Activated gamma-delta T cell treated with anti-CD3 and anti-CD28 coated beads, Interleukin-2, amount 50 U/mL, for 16 hours (primary cell): ENCODE measurements at places on chromosomes 6 and 20.

GRCh38 chr20:37277253-37277593 lies 12.2 kb upstream of the MANBAL start:
- no peak for DNase-seq

DNA sequence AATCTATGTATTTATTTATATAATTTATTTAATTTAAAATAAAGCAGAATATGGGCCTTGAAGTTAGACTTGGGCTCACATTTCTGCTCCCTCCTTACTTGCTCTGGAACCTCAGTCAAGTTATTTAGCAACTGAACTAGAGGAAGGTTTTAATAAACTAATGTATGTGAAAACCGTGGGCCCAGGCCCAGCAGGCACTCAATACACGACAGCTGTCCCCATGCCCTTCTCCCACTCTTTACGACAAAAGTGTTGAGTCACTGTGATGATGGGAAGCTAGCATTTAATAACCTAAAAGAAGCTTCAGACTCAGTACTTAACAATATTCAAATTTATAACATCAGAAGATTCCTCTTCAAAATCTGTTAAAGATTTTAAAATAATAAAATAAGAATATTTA lies 46.7 kb downstream of the SERAC1 start:
- no peak for DNase-seq

DNA sequence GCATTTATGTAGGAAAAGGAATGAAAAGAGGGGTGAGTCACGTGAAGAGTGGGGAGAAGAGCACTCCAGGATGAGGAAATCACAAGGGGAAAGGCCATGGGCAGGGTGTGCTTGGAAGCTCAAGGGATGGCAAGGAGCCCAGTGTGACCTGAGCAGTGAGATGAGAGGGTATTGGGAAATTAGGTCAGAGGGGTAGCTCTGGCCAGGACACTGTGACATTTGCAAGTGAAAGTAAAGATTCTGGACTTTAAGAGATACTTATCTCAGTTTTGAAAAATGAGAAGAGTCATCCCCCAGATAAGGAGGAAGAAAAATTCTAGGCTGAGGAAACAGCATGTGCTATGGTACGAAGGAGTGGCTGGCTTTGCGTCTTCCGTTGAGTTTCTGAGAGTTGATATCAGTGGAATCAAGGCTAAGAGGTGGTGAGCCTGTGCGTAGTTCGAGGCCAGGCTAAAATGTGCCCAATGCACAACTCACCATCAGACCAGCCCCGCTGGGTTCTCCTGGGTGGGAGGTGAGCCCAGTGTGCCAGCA lies 79.9 kb downstream of the GCLC start:
- DNase-seq: no peak

GRCh38 chr20:9339708-9340107 lies 174.7 kb upstream of the LAMP5 start:
- DNase-seq: no peak

DNA sequence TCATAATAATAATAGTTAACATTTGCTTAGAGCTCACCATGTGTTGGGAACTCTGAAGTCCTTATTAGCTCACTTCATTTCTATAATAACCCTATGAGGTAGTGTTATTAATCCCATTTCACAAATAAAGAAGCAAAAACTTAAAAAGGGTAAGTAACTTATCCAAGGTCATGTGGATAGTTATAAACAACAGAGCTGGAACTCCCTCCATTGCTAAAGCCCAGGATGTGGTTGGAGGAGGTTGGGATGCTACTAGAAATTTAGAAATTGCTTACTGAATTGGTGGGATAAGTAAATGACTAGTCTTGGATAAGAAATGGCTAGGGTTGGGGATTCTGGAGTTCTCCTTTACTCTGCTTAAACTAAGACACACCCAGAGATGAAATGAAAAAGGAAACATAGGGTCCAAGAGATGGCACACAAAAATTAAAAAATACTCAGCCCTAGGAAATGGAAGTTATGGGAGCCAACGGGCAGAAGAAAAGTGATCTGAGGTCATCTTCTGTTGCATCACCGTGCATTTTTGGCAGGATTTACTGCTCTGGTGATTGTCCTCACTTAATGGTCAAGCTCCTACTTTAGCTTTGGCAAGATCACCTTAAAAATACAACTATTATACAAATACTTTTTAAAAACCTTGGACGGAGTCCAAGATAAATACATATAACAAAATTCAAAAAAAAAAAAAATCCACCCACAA lies 7.7 kb upstream of the CLIC5 start:
- DNase-seq: no peak

GRCh38 chr20:32829311-32830005 lies 9.7 kb downstream of the MAPRE1 start:
- no peak for DNase-seq

- no peak for DNase-seq
These were observed 12.7 kb downstream of the SUPT3H start for GRCh38 chr6:45365036-45365435.

DNA sequence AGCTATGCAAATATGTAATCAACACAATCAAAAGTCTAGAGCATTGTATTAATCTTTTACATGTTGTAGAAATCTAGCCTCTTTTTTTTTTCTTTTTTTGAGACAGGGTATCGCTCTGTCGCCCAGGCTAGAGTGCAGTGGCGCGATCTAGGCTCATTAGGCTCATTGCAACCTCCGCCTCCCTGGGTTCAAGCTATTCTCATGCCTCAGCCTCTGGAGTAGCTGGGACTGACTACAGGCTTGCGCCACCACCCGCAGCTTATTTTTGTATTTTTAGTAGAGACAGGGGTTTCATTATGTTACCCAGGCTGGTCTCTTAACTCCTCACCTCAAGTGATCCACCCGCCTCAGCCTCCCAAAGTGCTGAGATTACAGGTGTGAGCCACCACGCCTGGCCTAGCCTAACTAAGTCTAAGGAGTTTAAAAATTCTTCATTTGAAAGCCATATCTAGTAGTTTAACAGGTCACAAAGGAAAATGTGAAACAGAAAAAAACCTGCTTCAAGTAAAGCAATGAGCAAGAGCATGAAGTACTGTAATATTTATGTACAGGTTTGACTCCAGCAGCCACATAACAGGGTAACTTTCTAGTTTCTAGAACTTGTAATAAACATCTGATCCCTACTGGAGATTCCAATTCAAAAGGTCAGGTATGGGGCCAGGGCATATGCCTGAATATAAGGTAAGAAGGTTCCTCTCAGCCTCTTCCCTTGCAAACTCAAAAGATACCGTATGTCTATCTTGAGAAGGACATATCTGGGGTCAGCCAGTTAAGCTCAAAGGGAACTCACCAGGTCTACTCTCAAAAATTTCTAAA lies 4.4 kb downstream of the CPNE1 start:
- DNase-seq: no peak

- no peak for DNase-seq
These were observed 84.8 kb upstream of the PLEKHG1 start for GRCh38 chr6:150514806-150515380.

GRCh38 chr20:45812157-45813005 lies at the start of gene UBE2C:
UBE2C (plus strand) TSS chr20:45812644; CDS start chr20:45812696, 52 bp downstream.
- peak; percentile 88 for DNase-seq

DNA sequence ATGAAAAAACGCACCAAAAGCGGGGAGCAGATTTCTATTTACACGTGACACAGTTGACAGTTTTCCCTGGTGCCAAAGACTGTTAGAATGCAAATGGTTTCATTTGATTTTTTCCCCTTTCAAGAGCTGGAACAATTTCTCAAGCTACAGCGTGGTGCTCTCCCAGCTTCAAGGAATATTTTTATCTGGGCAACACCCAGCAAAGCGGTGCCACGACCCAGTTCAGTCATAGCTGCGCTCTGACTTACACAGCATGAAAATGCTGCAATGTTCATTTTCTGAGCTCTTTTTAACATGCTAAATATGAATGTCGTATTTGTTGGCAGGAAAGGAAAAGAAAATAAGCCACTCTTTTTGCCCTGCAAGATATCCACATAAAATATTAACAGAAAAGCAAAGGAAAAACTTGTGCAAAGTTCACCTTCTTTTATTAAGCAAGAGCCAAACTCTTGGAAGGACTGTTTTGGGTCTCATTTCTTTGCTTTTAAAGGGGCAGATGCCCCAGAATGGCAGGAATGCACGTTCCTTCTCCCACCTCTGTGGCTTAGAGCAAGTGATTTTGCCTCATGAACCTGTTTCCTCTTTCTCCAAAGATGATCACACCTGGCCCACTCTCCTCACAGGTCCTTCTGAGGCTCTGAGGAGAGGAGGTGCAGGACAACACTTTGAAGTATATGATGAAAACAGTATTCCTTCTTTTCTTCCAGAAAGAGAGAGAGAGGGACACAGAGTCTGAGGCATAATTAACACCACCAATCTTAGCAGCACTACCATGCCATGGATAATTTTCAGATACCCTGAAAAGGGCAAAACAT lies 47.0 kb downstream of the TTI1 start:
- no peak for DNase-seq

DNA sequence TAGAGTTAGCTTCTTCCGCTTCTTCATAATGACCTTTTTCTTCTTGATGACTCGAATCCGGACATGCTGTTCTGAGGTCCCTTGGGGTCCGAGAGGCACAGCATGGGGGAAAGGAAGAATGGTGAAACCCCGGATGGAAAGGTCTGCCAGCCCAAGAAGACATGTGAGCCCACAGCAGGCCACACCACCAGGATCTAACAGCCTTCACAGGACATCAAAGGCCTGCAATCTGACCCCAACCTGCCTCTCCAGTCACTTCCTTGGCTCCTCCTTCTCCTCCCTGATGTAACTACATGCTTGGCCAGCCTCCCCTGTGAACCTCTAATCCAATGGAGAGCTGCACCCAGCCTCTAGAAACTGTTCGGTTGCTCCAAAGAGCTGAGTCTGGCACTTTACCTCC lies 1.6 kb downstream of the CPXM1 start:
- no peak for DNase-seq

DNA sequence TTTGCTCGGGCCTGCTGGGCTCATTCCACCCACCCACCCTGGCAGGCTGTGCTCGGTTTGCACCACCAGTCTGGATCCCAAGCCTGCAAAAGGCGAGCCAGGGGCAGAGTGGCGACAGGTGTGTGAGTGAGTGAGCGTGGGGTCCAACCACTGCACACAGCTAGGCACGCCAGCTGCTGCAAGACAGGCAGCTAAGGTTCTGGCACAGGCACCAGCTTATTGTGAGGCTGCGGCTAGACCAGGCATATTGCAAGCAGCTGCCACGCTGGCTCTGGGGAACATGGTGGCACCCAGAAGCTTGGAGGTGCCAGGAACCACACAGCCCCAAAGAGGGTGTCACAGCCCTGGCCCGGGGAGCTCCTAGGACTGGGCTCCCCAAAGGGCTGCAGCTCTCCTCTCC lies 205.1 kb downstream of the ANKRD60 start:
- DNase-seq: no peak

- no peak for DNase-seq
These were observed 193.2 kb upstream of the VGLL2 start for GRCh38 chr6:117072134-117072533.

DNA sequence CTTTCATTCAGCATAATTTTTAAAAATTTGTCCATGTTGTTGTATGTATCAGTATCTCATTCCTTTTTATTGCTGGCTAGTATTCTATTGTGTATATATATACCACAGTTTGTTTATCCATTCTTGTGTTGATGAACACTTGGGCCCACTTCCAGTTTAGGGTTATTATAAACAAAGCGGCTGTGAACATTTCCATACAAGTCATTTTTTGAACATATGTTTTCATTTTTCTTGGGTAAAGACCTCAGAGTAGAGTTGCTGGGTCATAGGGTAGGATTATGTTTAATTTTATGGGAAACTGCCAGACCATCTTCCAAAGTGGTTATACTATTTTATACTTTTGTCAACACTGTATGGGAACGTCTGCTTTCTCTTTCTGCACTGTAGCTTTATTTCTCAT lies 55.3 kb downstream of the RBM24 start:
- no peak for DNase-seq

GRCh38 chr20:51305316-51306052 lies 237.0 kb downstream of the NFATC2 start:
- no peak for DNase-seq

DNA sequence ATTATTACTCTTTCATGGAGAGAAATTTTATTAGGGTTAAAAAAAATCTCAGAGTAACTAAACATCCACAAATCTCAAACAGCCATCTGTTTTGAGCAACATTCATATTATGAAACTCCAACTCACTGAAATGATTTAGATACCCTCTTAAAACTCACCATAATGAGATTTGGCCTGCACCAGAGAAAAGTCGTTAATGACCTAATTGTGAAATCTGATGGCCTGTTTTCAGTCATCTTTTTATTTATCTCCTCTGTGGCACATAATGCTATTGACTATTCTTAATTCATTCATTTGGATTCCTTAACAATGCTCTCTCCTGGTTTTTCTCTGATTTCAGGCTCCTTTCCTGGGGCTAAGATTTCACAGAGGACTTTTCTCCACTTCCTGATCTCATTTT lies 192.7 kb downstream of the RNF144B start:
- no peak for DNase-seq

- no peak for DNase-seq
These were observed 95.0 kb downstream of the LRFN2 start for GRCh38 chr6:40492187-40492586.

DNA sequence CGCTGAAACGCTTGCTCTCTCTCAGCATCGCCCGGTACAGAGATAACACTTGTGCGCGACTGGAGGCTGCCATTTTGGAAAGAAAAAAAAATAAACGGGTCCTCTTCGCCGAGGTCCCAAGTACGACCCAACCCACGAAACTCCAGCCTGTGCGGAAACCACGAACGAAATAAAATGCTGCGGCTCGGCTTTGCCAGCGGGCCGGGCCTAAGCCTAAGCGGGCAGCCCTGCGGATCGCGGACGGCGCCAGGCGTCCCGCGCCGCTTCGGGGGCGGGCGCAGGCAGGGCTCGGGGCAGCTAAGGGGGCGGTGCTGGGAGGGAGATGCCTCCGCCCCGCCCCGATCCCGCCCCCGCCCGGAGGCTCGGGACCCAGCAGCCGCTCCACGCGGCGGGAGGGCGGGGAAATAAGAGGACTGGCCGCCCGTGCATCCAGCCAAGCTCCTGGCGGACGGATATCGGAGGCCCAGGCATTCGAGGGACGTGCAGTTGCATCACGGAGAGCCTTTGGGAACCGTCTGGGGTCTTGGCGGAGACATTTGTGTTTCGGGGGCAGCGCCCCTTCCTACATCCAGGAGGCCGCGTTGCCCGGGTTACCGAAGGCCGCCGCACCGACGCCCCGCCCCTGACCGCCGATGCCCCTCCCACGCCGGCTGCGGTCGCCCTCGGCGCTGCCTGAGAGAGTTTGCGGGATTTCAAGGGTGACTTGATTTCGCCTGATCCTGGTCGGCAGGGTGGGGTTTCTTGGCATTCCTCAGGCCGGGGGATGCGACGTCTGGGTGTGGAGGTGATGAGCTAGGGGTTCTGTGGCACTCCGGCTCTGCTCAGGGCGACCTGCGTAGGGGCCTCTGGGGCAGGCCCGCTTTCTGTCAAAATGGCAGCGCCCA lies at the start of the genes FARS2 and LYRM4:
Gene FARS2, plus strand, starts transcription at position 853 of the 884 bp plus-strand sequence.
Gene LYRM4, minus strand, starts transcription at position 290 of the 884 bp plus-strand sequence. Its CDS starts 217 bp downstream, at position 73.
- DNase-seq: peak; percentile 85

GRCh38 chr6:159212525-159213280 lies 43.5 kb downstream of the FNDC1 start:
- DNase-seq: no peak
